ENCODE measurements at places on chromosomes 7 and 10.
A peak's percentile ranks its signal among the peaks of the same experiment; 100 is the strongest.

GRCh38 chr7:151435971-151436370, 4.0 kb downstream of the CRYGN start:
- DNase-seq: no peak

- peak; percentile 80 for DNase-seq
Measured at GRCh38 chr7:17863095-17863808, 77.0 kb downstream of the SNX13 start.

DNA sequence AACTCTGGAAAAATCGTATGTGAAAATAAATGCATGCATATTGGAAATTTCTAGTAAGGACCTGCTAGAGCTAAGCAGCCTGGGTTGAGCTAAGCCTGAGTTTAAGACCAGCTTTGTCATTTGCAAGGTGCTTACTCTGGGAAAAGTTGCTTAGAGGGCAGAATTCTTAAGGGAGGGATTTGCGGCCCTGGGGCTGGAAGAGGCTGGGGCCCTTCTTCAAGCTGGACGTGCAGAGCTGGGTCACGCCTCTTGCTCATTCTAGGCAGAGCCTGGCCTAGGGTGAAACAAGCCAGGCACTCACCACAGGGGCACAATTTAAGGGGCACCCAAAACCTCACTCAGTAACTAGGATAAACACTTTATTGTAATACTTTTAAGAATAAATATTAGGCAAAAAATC, 137.2 kb downstream of the ARHGAP22 start:
- no peak for DNase-seq

DNA sequence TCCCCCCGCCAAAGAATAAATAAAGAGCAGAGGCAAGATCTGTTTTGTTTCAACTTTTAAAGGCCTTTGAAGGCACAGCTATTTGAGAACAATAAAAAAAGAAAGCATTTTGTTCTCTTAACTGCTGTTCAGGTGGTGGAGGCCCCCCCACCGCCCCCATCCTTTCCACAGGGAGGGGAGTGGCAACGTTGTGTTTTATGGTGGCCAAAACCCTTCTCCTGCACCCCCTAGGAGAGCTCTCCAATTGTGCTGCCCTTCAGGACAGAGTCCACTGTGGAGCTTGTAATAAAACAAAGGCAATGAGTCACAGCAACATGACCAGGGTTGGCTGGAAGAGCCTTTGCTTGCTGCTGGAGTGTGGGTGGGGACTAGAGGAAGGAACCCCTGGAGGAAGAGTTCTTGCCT, 987.9 kb downstream of the KCNMA1 start:
- DNase-seq: no peak

GRCh38 chr10:72283131-72283530, 9.4 kb downstream of the DDIT4 start:
- DNase-seq: no peak

DNA sequence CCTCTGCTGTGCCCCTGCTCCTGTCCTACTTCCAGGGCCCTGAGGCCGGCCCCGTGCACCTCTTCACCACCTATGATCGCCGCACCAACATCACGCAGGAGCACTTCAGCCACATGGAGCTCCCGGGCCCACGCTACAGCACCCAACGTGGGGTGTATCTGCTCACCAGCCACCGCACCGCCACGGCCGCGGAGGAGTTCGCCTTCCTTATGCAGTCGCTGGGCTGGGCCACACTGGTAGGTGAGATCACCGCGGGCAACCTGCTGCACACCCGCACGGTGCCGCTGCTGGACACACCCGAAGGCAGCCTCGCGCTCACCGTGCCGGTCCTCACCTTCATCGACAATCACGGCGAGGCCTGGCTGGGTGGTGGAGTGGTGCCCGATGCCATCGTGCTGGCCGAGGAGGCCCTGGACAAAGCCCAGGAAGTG, 1.8 kb downstream of the RBP3 start:
- no peak for DNase-seq

GRCh38 chr7:83996879-83997278, 197.7 kb downstream of the SEMA3A start:
- no peak for DNase-seq

DNA sequence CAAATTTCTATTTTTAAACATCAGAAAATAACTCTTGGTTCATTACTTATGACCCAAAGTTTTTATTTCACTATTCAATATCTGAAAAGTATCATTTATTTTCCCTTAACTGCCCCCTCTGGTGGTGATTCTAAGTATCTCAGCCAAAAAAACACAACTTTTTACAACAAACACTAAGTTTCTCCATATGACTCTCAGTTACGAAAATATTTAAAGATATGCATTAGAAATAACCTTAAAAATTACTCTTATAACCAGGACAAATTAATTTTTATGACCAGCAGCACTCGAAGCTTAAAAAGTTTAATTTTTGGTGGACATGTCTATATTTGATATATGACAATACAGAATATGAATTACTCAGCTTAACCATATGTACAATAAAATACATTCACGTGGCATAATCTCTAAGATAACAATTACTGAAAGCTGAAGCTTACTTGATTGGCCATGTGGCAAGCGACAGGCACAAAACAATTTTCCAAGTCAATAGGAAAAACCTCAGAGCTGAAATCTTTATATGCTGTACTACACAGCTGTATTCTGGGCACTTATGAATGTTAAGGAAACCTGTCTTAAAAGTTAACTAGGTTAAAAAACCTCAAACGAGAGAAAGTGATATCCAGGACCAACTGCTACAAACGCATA, 2.3 kb downstream of the HNRNPA2B1 start:
- peak; percentile 75 for DNase-seq

GRCh38 chr7:82286096-82286797, 157.3 kb downstream of the CACNA2D1 start:
- no peak for DNase-seq

DNA sequence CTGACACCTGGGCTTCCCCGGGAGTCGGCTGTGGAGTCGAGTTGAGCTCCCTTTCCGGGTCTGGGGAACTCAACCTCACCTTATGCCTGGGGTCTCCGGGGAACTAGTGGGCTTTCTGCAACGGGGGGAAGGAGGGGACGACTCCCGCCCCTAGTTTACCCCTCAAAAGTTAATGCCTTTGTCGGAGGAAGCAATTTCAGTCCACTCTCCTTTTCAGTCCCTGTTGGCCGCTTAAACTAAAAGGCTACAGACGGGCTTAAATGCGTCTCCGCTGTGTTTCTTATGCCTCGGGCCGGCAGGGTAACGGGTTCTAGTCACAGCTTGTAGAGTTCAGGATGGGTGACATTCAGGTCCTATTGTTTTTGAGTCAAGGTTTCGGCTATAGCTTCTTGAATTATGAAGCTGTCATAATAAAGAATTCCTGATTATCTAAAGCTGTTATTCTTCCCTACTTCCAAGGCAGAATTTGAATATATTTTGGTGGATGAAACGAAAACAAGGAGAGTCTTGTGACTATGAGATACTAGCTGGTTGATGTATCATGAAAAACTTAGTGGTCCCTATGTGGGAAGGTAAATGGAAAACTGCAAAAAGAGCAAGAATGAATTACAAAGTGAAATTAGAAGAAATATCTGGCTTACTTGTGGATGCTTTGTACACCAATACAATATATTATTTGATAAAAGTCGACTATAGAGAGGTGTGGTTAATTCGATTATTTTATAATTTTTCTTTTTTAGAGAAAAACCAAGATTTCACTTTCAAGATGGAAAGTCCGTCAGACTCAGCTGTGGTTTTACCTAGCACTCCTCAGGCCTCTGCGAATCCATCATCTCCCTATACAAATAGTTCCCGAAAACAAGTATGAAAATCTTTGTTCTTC, 495 bp downstream of the SFR1 start:
- DNase-seq: peak; percentile 67

GRCh38 chr10:46326066-46326465, 39.3 kb downstream of the ANTXRL start:
- no peak for DNase-seq

- DNase-seq: no peak
Measured at GRCh38 chr10:115092258-115092554, 959 bp upstream of the ATRNL1 start.

- DNase-seq: no peak
Measured at GRCh38 chr7:147859033-147859432, 731.5 kb upstream of the C7orf33 start.

- no peak for DNase-seq
Measured at GRCh38 chr7:134293002-134293740, 23.6 kb downstream of the SLC35B4 start.

DNA sequence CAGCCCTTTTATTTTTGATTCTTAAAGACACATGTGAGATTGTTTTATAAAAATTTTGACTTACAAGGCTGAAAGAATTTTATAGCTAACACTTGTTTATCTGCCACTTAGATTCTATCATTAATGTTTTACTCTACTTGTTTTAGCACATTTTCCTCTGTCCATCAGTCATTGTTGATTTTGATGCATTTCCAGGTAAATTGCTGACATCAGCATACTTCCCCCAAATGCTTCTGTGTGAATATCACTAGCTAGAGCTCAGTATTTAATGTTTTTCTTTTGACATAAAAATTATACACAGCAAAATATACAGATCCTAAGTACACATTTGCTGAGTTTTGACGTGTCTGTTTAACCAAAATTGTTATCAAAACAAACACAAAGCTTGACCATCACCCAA, 43.0 kb downstream of the INPP5A start:
- DNase-seq: no peak

GRCh38 chr10:28815681-28816080, 138.4 kb downstream of the BAMBI start:
- no peak for DNase-seq

GRCh38 chr10:72242675-72243074, 26.6 kb upstream of the ASCC1 start:
- no peak for DNase-seq

- no peak for DNase-seq
Measured at GRCh38 chr7:51450541-51450940, 133.9 kb upstream of the COBL start.

DNA sequence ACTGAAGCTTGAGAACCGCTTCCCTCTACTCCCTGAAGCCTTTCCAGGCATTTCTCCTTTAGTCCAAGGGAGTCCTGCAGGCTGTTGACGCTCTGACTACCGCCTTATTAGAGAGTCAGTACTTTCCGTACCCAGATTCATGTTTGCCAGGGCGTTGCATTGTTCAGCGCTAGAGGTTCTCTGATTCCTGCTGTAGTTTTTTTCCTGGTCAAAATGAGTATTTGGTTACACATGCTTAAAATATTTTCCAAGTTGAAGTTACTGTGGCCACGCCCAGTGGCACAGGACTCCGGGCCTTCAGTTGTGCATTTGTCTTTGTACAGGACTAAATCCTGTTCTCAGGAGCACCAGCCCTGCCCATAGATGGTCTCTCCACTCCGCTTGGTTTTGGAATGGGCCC, 7.9 kb downstream of the MTURN start:
- no peak for DNase-seq

- no peak for DNase-seq
Measured at GRCh38 chr7:159068893-159069448, 75.7 kb downstream of the VIPR2 start.

- no peak for DNase-seq
Measured at GRCh38 chr7:137441451-137441850, 97.9 kb upstream of the PTN start.

DNA sequence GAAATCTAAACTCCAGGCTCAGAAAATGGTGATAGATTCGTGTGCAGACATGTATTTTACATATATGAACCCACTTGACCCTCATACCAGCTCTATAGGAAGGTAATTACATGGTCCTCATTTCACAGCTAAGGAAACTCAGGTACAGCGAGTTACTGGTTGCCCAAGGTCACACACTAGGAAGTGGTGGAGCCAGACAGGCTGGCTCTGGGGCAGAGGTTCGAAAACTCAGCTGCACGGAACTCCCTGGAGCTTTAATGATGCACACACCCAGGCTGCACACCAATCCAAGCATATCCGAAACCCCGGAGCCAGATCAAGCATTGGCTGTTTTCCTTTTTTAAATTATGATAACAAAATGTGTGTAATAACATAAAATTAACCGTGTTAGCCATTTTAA, 172.4 kb downstream of the COBL start:
- no peak for DNase-seq

DNA sequence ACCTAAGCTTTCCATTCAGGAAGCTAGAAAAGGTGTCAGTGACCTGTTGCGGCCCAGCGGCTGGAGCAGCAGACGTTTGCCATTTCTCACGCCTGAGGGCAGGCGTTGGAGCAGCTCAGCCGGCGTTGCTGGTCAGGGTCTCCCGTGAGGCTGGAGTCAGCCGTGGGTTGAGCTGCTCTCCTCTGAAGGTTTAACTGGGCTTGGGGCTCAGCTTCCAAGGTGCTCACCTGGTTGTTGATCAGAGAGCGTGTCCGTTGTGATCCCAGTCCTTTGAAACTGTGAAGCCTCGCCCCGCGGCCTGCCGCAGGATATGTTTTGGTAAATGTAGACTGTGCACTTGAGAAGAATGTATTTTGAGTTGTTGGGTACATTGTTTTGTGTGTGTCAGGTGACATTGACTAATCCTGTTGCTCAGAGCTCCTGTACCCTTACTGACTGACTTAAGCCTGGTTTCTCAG, 20.6 kb upstream of the PWWP2B start:
- DNase-seq: no peak

DNA sequence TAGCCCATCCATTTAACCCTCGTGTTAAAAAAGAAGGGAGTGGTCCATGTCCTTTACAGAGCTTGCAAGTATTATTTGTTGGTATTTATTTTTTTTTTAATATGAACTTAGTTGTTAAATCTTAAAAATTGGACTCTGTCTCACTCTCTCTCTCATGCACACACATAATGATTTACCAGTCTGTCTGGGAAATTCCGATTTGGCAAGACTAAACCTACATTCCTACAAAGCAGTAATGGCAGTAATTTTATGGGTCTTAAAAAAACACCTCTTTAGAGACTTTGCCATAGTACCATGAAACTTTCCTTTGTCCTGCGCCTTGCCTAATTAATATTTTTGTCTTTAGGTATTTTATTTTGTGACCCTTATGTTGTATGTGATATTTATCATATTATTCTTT, 239.5 kb upstream of the PPP1R3A start:
- DNase-seq: no peak

- no peak for DNase-seq
Measured at GRCh38 chr10:131173484-131174210, 137.9 kb downstream of the TCERG1L start.

GRCh38 chr7:100079024-100079560, 2.4 kb downstream of the ZNF3 start:
- no peak for DNase-seq

GRCh38 chr7:98209166-98209920, 1.9 kb upstream of the BHLHA15 start:
- DNase-seq: no peak

Measured in erythroblast (primary cell).